ENCODE measurements at places on chromosomes 16 and 17.

- DNase-seq = no peak
Observed at GRCh38 chr16:56438038-56438437, 12.7 kb upstream of the AMFR start.

DNA sequence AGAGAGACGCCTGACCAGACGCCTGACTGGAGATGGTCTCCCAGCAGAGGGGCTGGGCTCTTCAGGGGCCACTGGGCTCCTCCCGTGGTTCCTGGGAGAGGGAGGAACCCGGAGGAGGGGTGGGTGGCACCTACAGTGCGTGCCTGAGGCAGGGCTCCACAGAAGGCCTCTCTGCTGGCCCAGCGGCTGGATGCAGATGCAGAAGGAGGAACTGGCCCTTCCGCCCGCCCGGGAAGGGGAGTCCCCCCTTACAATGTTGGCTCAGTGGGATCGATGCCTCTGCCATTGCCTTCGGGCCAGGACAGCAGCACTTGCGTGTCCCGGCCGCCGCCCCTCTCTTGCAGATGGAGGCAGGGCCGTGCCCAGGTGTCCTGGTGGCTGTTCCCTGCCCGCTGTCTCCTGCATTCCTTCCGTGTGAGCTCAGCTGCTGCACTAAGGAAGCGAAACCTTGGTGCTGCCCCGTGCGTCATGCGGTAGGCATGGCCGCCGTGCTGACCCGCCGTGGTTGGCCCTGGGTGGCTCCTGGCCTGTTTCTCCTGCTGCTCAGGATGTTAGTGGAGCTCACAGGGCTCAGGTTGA lies 15.1 kb downstream of the BAIAP2 start:
- DNase-seq = no peak

- DNase-seq = no peak
Observed at GRCh38 chr17:46995841-46996571, 17.0 kb upstream of the RPRML start.

DNA sequence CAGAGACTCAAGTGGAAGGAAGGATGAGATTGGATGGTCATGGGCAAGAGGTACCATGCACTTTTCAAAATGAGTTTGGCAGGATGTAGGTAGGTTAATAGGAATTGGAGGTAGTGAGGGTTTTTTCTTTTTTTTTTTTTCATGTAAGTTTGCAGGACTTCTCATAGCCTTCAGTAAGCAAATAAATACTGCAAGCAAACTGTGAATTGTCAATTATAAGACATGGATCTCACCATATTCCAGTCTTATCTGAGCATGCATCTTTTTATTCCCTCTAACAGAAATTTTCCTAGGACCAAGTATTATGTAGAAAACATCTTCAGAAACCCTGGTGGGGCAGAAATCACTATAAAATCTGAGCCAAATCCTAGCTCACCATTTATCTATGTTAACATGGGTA lies 584.6 kb upstream of the CDH5 start:
- no peak for DNase-seq

GRCh38 chr16:76583945-76584344 lies 306.7 kb downstream of the CNTNAP4 start:
- DNase-seq = no peak

GRCh38 chr17:67466251-67466796 lies 89.2 kb downstream of the PITPNC1 start:
- DNase-seq = no peak

GRCh38 chr17:46888727-46889126 lies 34.2 kb upstream of the GOSR2 start:
- DNase-seq = no peak

DNA sequence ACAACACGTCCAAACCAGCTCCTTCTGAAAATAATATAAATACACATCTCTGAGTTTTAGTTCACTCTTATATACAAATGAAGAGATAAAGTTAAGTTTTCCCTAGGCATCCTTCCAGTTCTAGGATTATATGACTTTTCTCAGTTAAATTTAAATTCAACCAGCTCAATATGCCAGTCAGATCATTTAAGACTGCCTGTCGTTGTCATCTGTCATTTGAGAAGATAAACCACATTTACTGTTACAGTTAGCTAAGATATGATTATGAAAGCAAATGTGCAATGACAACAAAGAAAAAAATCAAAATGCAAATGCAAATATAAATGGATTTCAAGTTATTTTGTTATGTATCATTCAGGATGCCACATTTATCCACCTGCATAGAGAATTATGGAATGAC lies 671.7 kb upstream of the GOT2 start:
- DNase-seq = no peak

DNA sequence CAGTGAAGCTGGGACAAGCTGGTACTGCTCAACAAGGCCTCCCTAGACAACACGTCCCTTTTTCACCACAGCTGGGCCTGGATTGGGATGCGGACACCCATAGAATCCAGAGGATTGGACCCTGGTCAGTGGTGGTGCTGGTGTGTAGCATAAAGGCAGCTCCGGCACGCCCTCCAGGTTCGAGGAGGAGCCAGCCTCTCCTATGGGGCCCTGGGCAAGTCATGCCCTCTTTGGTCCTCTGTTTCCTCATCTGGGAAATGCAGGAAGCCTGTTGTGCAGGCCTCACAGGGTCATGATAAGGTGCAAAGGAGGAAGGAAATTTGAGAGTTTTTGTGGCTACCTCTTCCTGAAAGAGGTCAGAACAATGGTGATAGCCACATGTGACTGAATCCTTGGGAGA lies 1741.7 kb downstream of the TP53TG3F start:
- DNase-seq = no peak

DNA sequence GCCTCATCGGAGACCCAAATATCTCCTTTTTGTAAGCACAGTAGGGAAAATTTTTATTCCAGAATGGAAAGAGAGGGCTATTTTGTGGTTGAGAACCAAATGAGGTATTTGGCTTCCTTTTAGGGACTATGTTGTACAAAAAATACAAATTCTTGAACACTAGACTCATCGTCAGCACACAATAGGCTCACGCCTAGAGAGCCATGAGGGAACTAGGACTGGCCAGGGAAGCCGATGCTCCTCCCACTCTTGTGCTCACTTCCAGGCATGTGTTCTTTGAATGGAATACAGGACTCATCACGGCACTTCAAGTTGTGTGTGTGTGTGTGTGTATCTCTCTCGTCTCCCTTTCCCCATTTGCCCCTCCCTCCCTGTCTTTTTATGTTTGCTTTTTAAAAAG lies 17.8 kb upstream of the BLMH start:
- no peak for DNase-seq

DNA sequence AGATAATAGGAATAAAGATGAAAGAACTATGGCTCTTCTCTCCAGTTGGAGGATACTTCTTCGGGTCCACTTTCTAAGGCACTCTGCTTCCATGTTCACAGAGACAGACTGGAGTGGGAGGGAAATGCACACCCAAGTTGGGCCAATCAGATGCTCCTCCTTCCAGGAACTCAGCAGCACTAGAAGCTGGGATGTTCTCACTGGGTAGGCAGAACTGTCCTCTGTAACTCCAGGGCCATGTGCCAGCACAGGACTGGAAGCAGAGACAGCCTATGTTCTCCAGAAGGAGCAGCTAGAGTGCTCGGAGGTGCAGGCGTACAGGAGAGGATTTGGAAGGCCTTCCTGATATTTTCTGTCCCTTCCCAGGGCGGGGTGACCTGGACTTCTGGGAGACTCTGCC lies 49.9 kb upstream of the SREBF1 start:
- DNase-seq = no peak

GRCh38 chr16:50781043-50781442 lies 39.2 kb downstream of the CYLD start:
- peak; percentile 48 for DNase-seq

GRCh38 chr17:58081646-58082340 lies 1.4 kb upstream of the DYNLL2 start:
- peak; percentile 44 for DNase-seq

Data from iPS-NIHi11 (cell line).